ENCODE measurements at places on chromosomes 2 and 18.

- DNase-seq: no peak
Measured at GRCh38 chr18:25077038-25077943, 274.7 kb downstream of the ZNF521 start.

GRCh38 chr2:26971911-26972786, 1.7 kb downstream of the MAPRE3 start:
- DNase-seq: no peak

DNA sequence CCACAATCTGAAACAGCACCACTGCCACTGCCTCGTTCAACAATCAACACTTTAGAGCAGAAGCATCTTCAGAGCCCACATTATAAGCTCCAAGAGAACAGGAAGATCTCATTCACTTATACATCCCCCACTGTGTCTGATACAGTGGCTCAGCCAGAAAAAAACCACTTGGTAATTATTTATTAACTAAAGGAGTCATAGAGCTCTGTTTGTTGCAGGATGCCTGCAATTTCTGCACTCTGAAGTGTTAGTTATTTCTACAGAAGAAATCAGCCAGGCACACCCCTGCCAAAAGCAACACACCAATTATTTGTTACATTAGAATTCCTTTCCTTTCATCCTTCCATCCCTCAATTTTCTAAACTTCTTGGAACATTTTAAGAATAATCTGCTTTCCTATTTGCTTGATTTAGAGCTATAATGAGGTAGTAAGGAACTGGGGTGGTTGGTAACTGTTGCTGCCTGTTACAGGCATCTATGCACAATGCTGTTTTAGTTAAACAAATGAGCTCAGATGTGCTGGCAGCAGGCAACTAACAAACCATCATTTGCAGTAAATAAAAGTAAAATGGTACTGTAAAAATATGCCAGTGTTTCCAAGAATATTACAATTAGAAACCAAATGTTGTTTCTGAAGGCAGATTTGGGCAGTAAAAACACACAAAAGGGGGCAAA, 59.9 kb downstream of the DYM start:
- no peak for DNase-seq

DNA sequence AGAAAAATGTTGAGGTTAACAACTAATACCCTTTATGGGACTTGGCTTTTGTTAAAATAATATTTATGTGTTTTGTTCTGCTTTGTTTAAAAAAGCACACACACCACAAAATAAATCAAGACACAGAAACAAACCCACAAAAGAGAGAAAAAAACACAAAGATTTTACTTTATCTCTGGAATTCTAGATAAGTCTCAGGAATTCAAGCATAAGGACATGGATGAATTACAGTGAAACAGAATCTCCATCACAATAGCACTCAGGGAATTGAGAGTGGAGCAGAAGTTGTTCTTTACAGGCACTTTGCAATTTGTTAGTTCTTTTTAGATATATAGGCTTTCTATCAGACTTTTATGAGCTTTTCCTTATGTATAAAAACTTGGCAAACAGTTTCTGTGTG, 360.9 kb upstream of the ZC3H15 start:
- DNase-seq: no peak

DNA sequence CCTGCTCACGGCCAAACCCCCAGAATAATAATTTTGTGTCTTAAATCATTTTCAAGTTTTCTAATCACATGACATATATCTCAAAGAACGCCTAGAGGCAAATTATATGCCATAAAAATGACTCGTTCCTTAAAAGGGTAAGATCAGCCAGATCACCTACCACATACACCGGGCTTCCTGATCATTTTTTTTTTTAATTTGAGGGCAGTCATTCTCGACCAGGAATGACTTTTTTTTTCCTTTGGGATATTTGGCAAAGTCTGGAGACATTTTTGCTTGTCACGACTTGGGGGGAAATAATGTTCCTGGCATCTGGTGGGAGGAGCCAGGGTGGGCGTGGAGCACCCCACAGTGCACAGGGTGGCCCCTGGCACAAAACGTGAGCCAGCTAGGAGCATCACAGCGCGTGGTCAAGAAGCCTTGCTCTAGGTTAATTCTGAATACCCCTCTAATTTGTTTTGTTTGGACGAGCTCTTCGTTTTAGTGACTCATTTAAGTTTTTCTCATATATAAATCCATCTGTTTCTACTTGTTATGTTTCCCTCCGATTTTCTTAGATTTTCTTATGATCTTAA, 94.9 kb downstream of the TWIST2 start:
- no peak for DNase-seq

- DNase-seq: no peak
Measured at GRCh38 chr2:119158563-119159347, at the start of gene C1QL2. C1QL2 (minus strand) TSS chr2:119158751; CDS start chr2:119158269, 482 bp downstream.

DNA sequence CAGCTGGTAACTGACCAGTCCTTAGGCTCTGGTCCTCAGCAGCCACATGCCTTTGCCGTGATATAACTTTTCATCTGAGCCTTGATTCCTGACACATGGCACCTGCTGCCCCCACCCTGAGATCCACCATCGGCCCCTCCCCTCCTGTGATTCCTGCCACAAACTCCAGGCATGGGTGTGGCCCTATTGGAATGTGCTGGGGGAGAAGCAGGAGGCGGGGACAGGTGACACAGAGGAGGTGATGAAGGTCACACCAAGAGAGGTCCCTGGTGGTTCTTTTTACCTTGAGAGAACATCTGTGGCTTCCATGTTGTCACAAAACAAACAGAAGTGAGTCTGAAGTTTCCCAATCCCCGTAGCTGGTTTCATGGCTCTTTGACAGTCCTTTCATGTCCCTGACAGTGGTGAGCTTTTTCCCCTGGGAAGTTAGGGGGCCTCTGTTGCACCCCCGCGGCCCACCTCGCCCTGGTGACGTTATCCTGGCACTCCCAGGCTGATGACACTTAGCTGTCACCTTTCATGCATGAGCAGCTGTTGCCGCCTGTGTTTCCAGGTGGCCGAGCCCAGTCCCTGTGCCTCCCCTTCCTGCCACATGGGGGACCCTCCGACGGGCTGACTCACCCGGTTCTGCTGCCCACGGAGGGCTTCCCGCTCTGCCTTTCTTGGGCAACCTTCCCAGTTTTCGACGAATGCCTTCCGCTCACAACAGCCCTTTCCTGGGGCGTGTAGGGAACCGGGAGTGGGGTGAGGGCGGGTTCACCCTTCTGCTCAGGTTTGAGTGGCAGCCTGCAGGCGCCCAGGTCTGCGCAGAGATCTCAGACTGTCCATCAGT, 66.3 kb upstream of the GLI2 start:
- DNase-seq: no peak

GRCh38 chr2:240501531-240501991, 56.2 kb downstream of the ANKMY1 start:
- no peak for DNase-seq

DNA sequence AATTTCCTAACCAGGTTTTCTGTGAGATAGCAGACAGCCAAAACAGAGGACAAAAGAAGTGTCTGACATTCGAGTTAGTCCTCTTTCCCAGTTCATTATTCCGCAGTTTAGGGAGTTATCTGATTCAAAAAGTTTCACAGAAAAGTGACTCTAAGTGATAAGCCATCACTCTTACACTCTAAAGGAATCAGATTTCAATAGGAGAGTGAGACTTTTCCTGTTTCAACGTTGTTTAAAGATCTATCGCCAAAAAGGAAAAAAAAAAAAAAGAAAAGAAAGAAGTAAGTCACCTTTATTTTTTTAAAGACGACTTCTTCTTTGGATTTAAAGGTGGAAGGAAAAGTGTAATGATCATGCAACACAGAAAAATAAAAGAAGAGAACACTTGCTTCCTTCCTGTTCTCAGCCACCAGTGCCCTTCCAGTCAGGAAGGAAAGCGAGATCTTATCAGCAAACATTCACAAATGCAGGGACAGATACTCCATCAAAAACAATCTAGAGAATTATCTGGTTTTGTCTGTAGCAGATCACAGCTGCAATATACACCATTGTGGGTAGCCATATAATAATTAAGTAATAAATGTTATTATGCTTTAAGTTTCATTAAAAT, 49.8 kb downstream of the TFPI start:
- DNase-seq: no peak

DNA sequence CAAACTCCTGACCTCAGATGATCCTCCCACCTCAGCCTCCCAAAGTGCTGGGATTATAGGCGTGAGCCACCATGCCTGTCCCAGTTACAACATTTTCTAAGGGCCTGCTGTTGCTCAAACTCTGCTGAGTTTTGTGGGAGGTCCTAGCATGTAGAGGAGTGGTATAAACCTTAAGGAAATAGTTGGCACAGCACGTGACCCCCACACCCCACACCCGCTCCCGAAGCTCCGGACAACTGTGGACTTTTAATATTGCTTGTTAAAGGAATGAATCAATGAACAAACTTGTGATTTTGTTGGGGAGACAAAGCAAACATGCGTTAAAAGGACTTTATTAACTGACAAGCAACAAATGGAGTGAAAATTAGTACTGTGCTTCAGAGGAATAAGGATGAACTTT, 137.8 kb upstream of the GATA6 start:
- no peak for DNase-seq

GRCh38 chr18:33128581-33128980, 311.9 kb downstream of the CCDC178 start:
- no peak for DNase-seq

DNA sequence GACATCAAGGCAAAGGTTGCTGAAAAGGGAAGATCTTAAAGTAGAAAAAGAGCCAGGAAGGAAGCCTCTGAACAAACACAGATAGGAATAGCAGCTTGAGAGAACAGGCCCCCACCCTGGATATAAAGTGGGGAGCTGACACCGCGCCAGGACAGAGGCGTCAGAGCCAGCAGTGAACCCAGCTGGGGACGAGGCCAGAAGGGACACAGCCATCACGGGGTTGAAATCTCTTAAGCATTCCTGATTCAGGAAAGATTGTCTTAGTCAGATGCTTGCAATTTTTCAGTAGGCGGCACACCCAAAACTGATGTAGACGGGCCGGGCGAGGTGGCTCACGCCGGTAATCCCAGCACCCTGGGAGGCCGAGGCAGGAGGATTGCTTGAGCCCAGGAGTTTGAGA, 93.8 kb upstream of the PHLPP1 start:
- DNase-seq: no peak

DNA sequence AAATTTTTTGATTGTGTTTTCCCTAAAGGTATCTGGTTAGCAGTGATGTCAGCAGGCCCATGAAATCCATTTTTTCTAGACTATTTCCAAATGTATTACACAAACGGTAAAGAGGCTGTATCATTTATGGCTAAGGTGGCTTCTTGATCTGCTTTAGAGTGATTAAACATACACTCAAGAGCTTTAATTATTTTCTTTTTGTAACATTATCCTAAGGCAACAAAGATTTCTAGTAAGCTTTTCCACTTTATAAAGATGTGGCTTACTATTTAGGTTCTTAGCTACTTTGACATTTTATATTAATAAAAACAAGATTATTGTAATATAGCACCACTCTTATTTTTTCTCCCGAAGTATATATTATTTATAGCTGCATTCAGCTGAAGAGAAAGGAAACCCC, 16.5 kb downstream of the MFF start:
- DNase-seq: no peak

DNA sequence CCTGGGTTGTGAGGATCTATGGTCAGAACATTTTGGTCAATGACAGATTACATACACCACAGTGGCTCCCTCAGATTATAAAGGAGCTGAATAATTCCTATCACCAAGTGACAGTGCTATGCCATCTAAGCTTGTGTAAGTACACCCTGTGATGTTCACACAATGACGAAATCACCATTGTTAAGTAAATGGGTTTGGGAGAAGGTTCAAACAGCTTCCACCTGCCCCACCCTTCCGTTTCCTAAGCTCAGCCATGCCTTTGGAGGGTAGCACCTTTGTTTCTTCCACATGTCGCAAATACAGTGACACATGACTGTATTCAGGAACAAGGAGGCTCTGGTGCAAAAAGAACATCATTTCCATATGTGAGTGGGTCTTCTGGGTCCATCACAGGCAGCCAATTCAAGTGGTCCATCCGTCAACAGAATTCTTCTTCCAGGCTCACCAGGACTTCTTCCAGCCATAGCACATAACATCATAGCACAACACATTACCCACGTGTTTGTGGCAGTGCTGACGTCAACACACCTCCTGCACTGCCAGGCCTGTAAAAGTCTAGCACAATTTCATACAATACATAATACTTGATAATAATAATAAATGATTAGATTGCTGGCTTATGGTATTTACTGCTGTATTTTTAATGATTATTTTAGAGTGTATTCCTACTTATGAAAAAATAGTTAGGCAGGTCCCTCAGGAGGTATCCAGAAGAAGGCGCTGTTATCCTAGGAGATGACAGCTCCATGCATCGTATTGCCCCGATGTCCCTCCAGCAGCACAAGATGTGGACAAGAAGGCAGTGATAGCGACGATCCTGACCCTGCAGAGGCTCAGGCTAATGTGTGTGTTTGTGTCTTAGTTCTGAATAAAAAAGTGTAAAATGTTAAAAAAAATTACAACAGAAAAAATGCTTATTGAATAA, 264.8 kb downstream of the ANAPC1 start:
- no peak for DNase-seq

DNA sequence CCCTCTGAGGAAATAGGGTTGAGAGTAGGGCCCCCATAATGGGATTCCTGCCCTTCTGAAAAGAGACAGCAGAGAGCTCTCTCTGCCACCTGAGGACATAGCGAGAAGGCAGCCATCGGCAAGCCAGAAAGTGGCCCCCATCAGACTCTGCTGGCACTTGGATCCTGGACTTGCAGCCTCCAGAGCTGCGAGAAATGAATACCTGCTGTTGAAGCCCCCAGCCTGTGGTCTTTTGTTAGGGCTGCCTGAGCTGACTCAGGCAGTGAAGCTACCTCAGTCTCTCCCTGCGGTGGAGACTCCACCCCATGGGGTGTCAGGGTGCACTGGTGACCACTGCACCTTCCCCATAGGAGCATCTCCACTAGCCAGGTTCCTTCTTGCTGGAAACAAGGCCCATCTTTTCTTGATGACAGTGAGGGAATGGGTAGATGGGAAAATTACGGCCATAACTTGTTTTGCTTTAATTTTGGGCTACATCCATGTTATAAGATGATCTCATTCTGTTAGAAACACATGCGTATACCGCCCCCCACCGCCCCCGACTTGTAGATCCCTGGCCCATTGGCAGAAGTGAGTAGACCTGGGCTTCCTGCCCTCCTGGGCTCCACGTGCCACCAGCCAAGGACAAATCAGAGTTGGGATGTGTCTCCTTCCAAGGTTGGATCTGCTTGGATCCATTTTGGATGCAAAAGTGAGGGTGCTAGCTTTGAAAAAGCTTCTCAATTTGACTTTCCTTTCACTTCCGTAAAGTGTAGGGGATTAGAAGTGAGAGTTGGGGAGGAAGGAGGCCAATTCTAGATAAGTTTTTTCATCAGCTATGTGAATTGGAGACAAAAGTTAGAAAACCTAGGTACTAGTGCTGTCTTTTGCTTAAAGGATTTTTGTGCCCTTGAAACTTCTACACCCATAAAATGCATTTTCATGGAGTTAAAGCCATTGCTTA, 42.9 kb downstream of the NCK2 start:
- no peak for DNase-seq

Data from stimulated activated CD4-positive, alpha-beta T cell treated with anti-CD3 and anti-CD28 coated beads, Interleukin-2, amount 100 ng/mL, for 24 hours (primary cell).